ENCODE measurements at places on chromosomes 3 and 15.

GRCh38 chr3:107432646-107433045 is 55.4 kb downstream of the CCDC54 start:
- DNase-seq: no peak

DNA sequence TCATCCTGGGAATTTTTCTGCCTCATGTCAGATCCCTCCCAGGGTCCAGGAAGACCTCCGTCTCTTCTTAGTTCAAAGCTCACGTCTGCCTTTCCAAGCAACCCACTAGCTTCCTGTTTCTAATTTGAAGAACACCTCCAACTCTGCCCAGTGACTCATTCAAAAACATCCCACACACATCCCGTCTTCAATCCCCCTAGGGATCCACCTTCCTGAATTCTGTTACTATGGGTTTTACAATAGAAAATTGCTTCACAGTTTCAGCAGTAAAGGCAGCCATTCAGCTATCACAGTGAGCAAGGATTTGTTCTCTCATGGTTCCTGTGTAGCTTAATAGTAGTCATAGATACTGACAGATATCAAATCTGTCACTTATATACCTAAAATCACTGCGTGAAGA is 308.3 kb upstream of the CCDC54 start:
- DNase-seq: no peak

DNA sequence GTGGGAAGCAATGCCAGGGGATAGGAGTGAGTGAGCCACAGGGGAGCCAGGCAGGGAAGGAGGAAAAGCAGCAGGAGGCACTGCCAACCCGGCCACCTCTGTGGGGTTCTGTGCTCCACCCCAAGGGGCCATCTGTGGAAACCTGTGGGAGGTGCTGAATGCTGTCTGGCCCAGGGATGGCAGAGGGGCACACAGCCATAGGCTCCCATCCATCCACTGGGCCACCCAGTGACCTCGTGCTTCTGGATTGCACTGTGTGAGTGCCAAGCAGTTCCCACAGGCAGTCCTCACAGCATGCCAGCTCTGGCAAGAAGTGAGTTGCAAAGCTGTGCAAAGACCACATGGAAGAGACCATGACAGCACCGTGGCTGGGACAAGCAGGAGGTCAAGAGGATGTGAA is 27.5 kb downstream of the DNAJB8 start:
- no peak for DNase-seq

DNA sequence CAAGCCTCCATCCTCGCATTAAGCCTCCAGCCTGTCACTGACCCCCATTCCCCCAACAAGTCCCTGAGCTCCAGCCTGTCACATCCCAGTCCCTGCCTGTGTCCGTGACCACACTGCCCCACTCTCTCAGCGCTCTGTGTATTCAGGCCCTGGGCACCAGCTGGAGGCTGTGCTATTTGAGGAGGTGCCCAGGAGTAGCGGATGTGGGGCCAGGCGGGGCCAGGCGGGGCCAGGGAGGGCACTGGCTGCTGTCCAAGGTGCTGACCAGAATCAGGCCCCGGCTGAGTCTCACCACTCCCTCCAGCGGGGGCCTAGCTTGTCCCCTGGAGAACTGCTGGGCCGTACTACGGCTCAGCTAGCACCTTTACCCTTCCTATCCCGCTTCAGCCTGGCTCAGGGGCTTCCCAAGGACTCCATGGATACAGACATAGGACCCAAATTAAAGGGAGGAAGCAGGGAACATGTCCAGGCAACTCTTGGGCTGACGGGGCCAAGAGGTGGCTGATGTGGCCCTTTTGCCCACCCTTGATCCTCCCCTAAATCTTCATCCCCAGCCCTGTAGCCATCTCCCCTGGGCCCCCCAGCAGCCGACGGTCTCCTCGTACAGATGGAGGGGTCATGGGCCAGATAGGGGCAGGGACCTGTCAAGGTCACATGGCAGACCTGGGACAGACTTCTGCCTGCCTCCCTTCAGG is 1.1 kb downstream of the HHATL start:
- no peak for DNase-seq

DNA sequence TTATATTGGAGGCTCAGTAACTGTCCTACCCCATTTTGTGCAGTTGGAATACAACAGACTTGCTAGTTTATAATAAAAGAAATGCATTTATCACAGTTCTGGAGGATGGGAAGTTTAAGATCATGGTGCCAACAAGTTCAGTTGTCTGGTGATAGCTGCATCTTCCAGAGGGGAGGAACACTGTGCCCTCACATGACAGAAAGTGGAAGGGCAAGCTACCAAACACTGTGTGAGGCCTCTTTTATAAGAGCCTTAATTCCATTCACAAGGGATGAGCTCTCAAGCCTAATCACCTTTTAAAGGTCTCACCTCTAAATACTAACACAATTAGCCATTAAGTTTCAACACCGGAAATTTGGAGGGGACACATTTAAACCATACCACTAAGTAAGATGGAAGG is 1073.9 kb downstream of the PLOD2 start:
- no peak for DNase-seq

DNA sequence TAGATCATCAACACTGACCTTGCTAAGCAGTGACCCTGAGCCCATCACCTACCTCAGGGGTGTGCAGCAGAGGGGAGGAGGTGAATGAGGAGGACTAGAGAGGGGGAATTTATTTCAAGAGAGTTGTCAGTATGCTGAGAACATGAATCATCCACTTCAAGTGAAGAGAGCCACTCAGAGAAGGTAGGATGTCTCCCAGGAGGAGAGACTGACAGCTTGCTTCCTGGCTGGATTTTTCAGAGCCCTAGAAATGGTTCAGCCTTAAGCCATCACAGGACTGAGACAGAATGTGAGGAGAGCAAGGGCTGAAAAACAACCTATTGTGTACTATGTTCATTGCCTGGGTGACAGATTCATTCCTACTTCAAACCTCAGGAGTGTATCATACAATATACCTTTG is 34.8 kb downstream of the CCNL1 start:
- no peak for DNase-seq

- no peak for DNase-seq
These were observed 132.2 kb downstream of the MBNL1 start for GRCh38 chr3:152400887-152401286.

GRCh38 chr3:193029800-193030199 is 112.1 kb upstream of the MB21D2 start:
- DNase-seq: no peak

DNA sequence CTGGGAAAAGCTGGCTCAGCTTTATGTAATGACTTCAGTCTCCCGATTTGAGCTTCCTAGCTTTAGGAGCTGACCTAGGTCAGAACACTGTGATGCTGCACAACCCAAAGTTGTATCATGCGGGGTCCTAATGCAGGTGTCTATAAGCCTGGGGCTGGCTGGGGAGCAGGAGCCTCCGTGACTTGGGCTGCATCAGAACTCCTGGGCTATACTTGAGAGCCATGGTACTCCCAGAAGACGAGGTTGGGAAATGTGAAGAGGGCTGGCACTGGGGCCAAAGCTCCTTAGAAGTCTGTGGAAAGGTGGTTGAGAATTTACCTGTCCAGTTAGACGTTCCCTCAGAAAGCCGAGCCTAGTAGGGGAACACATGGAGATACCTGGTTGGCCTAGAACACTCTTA is 57.0 kb downstream of the BSN start:
- DNase-seq: no peak

DNA sequence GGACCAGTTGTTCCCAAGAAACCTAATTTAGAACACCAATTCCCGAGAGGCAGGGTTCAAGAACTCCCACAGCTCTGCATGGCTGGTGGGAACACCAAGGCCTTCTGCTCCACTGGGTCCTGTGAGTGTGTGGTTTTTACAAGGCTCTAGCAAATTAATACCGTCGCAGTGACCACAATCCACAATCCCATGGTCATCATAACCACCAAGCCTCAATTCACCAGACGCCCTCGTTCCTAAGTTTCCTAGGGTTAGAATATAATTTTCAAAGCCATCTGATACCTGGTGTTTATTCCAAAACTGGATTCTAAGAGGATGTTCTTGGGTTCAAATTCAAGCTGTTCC is 114.9 kb upstream of the RPL32 start:
- DNase-seq: no peak

DNA sequence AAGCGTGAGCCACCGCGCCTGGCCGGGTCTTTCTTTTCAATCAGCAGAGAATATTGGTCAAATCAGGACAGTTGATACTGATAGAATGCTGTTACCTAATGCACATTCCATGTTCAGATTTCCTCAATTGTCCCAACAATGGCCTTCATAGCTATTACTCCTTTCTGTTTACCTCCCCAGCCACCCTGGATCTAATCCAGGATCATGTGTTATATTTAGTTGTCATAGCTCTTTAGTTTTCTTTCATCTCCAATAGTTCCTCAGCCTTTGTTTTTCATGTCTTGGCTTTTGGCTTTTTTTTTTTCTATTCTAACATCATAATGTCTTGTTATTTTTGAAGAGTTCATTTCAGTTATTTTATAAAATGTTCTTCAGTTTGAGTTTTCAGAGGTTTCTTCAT is 14.6 kb downstream of the USP3 start:
- DNase-seq: no peak

GRCh38 chr3:101842245-101842934 is 6.9 kb upstream of the NFKBIZ start:
- no peak for DNase-seq

DNA sequence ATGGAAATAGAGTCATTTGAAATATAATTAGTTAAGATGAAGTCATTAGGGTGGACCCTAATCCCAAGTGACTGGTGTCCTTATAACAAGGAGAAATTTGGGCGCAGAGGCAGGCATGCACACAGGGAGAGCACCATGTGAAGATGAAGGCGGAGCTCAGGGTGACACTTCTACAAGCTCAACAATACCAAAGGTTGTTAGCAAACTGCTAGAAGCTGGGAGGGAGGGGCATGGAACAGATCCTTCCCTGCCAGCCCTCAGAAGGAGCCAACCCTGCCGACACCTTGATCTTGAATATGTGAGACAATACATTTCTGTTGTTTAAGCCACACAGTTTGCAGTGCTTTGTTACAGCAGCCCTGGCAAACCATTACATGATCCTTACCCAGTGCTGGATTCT is 57.8 kb downstream of the CCNL1 start:
- DNase-seq: no peak

DNA sequence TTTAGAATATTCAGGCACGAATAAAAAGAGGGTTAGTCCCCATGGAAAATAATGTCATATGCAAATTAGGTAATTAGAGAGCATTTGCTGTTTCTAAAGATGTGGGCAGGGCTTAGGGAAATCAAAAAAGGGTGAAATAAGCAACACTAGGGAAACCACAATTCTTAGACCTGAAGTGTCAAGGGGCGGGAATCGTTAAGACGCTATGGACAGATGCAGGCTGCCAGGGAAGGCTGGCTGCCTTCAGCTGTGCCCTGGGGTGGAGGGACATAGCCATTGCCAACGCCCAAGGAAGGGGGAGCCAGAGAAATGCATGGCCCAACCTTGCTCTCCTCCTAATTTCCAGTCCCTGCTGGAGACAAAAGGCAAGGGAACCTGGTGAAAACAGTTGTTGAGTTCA is 141.7 kb upstream of the PROK2 start:
- no peak for DNase-seq

GRCh38 chr3:157120071-157120892 is 39.7 kb downstream of the CCNL1 start:
- DNase-seq: no peak

- DNase-seq: no peak
These were observed 14.4 kb downstream of the GOLGB1 start for GRCh38 chr3:121735047-121735696.

GRCh38 chr3:194306109-194306686 is 44.9 kb downstream of the CPN2 start:
- DNase-seq: no peak

DNA sequence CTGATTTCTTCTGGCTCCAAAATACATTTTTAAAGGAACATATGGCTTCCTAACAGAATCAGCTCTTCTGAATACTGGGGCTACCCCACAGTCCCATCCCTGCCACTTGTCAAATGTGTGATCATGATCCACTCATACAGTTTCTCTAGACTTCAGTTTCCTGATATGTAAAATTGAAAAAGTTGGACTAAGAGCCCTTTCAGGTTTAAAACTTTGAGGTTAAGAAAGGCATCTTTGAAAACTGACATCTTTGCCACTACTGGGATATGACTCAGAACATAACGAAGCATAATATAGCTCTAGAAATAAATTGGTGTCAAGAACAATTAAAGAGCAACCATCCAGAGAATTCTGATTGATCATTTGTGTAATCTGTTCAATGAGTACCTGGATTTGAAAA is 248.3 kb downstream of the IL5RA start:
- DNase-seq: no peak

DNA sequence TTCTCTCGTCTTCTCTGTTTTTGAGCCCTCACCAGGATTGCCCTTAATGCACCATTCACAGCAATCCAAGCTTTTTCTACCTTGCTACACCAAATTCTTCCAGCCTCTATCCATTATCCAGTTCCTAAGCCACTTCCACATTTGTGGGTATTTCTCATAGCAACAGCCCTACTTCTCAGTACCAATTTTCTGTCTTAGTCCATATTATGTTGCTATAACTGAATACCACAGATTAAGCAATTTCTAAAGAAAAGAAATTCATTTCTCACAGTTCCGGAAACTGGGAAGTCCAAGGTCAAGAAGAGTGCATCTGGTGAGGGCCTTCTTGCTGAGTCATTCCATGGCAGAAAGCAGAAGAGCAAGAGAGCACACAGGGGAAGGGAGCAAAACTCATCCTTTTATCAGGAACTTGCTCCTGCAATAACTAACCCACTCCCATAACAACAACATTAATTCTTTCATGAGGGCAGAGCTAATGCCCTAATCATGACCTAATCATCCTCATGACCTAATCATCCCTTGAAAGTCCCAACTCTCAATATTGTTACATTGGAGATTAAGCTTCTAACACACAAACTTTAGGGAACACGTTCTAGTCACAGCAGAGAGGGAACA is 9.7 kb upstream of the EIF1B start:
- DNase-seq: no peak

- no peak for DNase-seq
These were observed 31.9 kb downstream of the CRTC3 start for GRCh38 chr15:90561344-90562244.

GRCh38 chr3:43699864-43700263 is 9.1 kb downstream of the ABHD5 start:
- no peak for DNase-seq

- DNase-seq: no peak
These were observed 499.5 kb downstream of the NTRK3 start for GRCh38 chr15:87757084-87757483.

- peak; percentile 61 for DNase-seq
These were observed 62.1 kb downstream of the CAPN7 start for GRCh38 chr3:15268033-15268631.

- no peak for DNase-seq
These were observed 3.0 kb upstream of the TLE3 start for GRCh38 chr15:70100474-70101341.
